ENCODE measurements at places on chromosomes 11 and 22.

DNA sequence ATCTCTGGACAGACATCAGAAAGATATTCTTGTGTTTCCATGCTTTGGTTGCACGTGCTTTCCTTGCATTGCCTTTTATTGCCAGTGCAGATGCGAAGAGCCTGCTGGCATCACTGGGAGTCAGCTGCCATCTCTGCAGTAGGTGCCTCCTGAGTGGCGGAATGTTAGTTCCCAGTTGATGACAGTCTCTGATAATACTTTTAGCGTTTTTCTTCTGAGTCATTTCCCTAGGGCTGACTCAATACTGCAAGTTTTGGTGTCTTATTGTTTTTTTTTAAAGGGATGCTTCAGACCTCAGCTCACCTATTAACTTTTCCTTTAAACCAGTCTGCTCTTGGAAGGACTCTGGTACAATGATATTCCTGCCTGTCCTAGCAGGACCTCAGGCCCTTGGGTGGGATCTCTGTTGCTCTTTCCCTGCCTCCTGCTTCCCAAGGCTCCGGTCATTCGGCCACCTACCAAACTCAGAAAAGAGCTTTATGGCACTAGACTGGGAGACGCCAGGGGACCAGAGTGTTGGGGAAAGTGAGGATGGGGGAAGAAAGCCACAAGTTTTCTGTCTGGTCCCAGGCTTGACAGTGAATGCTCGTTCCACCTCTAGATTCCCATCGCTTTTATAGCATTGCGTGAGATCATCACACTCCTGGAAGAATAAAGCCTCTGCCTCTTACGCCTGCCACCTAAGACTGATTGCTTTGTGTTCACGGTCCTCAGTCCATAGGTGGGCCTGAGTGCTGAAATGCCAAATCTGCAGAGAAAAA lies 308.7 kb downstream of the DDX10 start:
- no peak for DNase-seq

GRCh38 chr22:37018086-37018814 lies 997 bp downstream of the TST start:
- no peak for DNase-seq

DNA sequence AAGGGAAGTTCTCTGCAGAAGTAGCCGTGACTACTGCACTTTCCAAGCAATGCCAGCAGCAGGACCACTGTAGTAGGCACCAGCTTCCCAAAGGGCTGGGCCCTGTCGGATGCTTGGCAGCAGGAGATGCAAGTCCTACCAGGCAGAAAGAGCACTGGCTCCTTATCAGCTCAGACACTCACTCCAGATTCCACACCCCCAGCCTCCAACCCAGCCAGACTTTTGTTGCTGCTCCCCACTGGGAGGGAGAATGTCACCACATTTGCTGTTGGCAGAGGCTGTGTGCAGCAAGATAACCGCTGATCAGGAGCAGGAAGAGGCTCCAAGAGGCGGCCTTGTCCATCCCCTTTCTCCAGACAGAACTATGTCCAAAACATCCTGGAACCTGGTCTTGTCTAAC lies 118.7 kb downstream of the C11orf58 start:
- DNase-seq = no peak

- DNase-seq = no peak
Observed at GRCh38 chr11:122977470-122978298, 4.0 kb downstream of the BSX start.

DNA sequence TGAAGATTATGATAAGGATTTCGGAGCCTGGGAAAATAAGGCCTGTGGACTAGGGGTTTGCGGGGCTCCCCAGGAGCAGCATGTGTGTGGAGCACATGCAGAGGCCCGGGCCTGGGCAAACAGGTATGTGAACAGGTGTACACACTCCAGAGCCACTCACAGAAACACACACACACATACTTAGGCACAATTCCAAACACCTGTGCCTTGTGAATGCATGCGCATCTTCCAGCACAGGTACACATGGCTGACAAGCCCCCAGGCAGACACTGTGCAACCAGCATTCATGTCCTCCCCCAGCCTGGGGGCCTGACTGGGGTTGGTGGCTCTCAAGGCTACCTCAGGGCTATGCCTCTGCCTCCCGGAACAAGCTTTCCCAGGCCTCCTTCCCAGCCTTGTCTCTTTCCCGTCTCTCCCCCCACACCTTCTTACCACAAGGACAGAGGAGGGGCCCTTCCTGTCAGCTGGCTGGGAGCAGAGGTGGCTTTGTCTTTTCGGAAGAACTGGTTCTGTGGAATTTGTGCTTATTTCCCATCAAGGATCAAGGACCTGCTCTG lies 2.6 kb upstream of the P2RY6 start:
- no peak for DNase-seq

GRCh38 chr11:106077609-106078455 lies at the start of gene AASDHPPT:
TSS of gene AASDHPPT (plus strand) at chr11:106077662. CDS start at chr11:106077711, 49 bp downstream.
- no peak for DNase-seq

Measured in activated CD8-positive, alpha-beta memory T cell treated with anti-CD3 and anti-CD28 coated beads for 1 hour (primary cell).